GOT3 (cell line): ENCODE measurements at places on chromosomes 4 and X.
A peak's percentile ranks its signal among the peaks of the same experiment; 100 is the strongest.

GRCh38 chrX:11137543-11138139, 26.5 kb downstream of the HCCS start:
- no peak for DNase-seq

- DNase-seq, result no peak
Observed at GRCh38 chr4:54586320-54586955, 71.3 kb upstream of the KIT start.

GRCh38 chrX:128543114-128543513, 490.9 kb upstream of the ACTRT1 start:
- DNase-seq, result no peak

- DNase-seq, result no peak
Observed at GRCh38 chrX:53383376-53384076, 38.9 kb downstream of the SMC1A start.

DNA sequence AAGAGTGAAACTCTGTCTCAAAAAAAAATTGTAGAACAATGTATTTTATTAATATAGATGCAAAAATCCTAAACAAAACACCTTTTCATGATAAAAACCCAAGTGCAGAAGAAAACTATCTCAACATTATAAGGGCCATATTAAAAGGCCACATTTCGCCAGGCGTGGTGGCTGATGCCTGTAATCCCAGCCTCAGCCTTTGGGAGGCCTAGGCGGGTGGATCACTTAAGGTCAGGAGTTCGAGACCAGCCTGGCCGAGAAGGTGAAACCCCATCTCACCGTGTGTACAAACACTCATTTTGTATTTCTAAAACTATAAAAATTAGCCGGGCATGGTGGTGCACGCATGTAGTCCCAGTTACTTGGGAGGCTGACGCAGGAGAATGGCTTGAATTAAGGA, 9.9 kb upstream of the FAM193A start:
- no peak for DNase-seq

DNA sequence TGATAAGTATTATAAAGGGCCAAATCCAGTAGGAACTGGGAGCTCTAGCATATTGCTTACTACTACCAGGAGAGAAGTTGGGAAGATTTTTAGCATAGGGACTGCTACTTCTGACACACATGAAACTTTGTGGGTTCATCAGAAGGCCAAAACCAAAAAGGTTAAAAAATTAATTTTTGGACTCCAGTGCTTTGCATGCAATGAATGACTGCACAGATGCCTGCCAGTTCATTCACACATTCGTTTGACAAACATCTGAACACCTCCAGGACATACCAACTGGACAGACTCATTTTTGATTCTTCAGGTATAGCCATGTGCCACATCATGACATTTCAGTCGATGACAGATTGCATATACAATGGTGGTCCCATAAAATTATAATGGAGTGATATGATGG, 79.8 kb downstream of the MID1IP1 start:
- no peak for DNase-seq

GRCh38 chr4:117768610-117769009, 265.7 kb upstream of the NDST3 start:
- DNase-seq, result no peak

GRCh38 chr4:118352843-118353533, at the start of gene PRSS12:
Gene PRSS12 (minus strand): TSS chr4:118353003. CDS start chr4:118352720, 283 bp downstream.
- peak; percentile 11 for DNase-seq

- no peak for DNase-seq
Observed at GRCh38 chr4:77120886-77121508, 36.0 kb upstream of the CCNG2 start.

DNA sequence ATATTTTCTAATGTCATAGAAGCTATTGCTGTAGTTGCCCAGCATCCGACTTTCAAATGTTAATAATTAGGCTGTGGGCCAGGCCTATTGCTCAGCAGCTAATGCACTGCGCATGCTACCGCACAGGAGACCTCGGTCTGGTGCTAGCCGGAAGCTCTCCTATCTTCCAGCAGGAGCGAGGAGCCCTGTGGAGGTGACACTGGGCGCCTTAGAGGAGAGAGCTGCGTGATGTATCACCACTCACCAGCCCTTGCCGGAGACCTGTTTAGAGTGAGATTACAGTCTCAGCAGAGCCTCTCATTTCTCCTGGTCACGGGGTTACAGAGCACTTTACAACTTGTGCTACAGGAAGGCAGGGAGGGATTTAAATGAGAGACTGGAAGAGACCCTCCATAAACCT, 31.1 kb upstream of the MID1IP1 start:
- no peak for DNase-seq

DNA sequence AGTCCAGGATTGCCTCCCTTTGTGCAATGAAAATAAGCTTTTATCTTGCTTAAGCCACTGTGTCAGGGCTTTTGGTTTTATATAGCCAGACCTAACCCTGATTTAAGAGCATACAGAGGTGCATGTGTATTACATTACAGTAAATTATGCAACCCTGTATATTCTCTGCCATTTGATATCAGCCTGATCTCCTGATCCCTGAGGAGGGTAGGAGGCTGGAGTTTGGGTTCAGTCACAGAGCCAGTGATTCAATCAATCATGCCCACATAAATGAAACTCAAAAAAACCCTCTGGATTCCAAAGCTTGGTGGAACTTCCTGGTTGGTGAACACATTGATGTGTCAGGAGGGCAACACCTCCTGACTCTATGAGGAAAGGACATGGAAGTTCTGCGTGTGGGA, 7.3 kb upstream of the KLHL8 start:
- no peak for DNase-seq

DNA sequence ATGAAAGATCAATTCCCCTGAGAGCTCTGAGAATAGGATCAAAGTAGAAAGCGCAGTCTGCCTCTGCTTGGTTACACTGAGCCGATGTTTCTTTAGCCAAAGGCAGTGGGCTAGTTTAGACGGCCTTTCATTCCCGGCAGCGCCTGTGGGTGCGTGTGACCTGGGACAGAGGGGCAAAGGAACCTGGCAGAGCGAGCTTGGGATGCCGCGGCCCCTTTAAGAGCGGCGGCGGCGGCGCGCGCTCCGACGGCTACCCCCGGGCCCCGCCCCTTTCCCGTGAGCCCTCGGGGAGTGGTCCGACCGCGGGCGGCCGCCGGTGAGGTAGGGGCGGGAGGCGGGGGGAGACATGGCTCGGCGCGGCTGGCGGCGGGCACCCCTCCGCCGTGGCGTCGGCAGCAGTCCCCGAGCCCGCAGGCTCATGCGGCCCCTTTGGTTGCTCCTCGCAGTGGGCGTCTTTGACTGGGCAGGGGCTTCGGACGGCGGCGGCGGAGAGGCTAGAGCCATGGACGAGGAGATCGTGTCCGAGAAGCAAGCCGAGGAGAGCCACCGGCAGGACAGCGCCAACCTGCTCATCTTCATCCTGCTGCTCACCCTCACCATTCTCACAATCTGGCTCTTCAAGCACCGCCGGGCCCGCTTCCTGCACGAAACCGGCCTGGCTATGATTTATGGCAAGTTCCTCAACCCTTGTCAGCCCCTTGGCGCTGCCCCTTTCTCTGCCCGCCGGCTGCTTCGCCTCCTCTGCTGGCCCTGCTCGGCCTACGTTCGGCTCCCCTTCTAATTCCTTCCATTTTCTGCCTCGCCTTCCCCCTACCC, at the start of gene SLC9A6:
SLC9A6 (plus strand) TSS at position 279 of the 816 bp plus-strand sequence; CDS start at position 503, 224 bp downstream.
- no peak for DNase-seq

GRCh38 chr4:38930707-38931106, 63.1 kb downstream of the FAM114A1 start:
- no peak for DNase-seq

- DNase-seq, result no peak
Observed at GRCh38 chr4:171629182-171629581, 184.0 kb upstream of the GALNTL6 start.

DNA sequence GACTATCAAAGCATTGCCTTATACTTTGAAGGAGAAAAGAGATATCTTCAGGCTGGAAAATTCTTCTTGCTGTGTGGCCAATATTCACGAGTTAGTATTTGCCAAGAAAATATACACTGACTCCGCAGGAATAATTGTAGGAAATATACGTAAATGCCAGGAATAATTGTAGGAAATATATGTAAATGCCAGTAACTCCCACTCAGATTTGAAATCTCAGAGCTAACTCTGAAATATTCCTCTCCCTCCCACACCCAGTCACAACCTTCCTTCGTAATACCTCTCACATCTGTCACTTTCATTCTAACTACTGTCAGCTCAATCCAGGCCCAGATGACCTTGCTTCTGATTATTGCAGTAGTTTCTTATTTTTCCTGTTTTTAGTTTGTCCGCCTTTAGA, 73.5 kb downstream of the WDR19 start:
- no peak for DNase-seq

GRCh38 chrX:22095286-22095685, 63.2 kb downstream of the PHEX start:
- no peak for DNase-seq

DNA sequence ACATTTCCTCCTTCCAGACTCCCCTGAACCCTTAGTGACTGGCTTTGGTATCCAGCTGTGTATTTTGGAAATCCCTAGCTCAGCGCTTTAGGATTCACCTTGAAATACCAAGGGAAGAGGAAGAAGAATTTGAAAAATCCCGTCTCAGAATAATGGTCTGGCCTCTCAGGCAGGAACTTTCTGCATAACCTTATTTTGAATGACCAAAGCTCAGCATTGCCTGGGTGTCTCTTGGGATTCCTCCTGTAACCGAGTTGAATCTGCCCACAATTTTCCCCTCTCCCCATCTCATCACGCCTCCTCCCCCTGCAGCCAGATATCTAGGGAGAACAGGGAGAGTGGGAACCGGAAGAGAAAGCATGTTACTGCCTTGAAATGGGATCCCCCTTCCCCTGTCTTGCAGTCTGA, 116.2 kb downstream of the SMIM20 start:
- no peak for DNase-seq

- no peak for DNase-seq
Observed at GRCh38 chr4:83581411-83582288, 45.7 kb downstream of the GPAT3 start.

GRCh38 chr4:176939445-176939844, 146.7 kb upstream of the VEGFC start:
- DNase-seq, result no peak

DNA sequence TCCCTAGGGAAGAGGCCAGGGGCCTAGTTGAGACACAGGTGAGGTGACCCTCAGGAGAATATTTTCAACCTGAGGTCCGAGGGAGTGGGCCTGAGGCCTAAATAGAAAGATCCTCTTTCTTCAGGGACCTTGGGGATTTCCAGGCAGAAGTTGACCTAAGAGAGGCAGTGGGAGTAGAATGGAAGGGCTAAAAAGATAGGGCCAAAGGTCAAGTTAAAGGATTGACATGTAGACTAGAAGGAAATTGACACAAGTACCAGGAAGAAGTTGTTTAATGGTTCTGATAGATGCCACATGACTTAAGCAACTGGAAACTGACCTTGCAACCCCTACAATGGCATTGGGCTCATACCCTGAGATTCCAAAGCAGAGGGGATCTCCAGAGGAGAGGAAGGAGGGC, 76.9 kb downstream of the SHROOM3 start:
- no peak for DNase-seq

GRCh38 chr4:19178835-19179234, 1072.9 kb upstream of the SLIT2 start:
- DNase-seq, result no peak

- no peak for DNase-seq
Observed at GRCh38 chrX:32788936-32789335, 422.4 kb downstream of the DMD start.

DNA sequence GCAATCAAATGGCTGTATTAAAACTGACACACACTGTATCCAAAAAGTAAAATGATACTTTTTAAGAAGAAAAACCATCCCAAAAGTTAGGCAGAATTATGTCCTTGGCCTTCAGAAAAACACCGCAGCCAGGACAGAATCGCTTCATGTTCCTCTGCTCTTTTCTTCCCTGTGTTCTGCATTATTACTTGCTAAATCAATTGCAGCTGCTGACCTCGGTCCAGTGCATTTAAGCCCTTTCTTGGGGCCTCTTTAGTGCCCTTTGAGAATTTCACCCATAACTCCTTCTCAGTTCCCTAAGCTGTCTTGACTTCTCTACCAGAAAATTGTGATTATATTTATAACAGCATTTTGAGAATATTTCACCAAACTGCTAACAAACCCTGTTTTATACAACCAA, 696.9 kb downstream of the PCDH7 start:
- no peak for DNase-seq

- DNase-seq, result no peak
Observed at GRCh38 chr4:8820178-8821102, 51.2 kb downstream of the HMX1 start.

- no peak for DNase-seq
Observed at GRCh38 chr4:182143086-182143821, 99.9 kb upstream of the TENM3 start.

GRCh38 chr4:42428036-42428435, 30.7 kb downstream of the SHISA3 start:
- no peak for DNase-seq

GRCh38 chr4:182855312-182855711, 61.9 kb downstream of the DCTD start:
- DNase-seq, result no peak

GRCh38 chr4:173332021-173332487, 2.1 kb downstream of the HMGB2 start:
- DNase-seq, result no peak

DNA sequence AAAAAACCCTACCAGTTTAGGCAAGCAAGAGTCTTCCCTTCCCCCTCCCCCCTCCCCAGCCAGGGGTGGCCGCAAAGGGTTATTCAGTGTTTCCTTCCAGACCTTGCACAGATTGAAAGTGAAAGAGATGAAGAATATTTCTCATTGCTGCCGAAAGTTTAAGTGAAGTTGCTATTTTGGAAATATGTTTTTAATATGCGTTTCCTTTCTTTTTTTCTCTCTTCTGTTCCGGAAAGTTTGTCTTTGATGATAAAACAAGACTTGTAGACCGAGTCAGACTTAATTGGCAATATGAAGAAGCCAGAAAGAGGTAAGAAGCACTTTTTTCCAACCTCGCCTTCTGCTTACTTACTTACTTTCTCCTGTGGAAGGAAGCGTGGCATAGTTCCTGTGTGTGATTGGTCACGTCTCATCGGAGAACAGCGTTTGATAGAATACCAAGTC, 58.5 kb upstream of the CLCN4 start:
- DNase-seq, result no peak

GRCh38 chrX:98071331-98071730, 1187.6 kb downstream of the RPA4 start:
- no peak for DNase-seq

GRCh38 chr4:10212400-10212799, 95.8 kb upstream of the WDR1 start:
- DNase-seq, result no peak

GRCh38 chr4:183399126-183399522, 45.3 kb upstream of the CDKN2AIP start:
- DNase-seq, result no peak

DNA sequence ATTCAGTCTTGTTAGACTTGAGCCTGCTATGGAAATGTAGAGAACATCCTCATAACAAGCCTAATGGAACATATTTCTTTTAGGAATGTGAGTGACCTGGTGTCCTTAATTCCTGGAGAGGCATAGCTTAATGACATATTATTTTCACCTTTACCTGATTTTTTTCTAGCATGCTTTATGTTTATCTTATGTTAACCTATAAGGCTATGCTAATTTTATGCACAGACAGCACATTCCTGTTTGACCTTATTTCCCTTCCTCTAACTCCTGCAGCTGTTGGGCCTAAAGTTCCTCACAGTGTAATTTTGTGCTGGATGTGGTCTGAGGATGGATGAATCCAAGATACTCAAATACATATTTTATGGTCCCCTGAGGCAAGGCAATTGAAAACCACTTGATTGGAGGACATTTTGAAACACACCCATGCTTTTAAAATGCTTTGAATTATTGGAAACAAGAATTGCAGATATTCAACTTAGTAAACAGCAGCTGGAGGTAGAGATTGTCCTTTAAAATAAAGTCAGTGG, 111.5 kb downstream of the LARP7 start:
- DNase-seq, result no peak

GRCh38 chr4:3335385-3335784, 42.6 kb downstream of the RGS12 start:
- DNase-seq, result no peak
